ENCODE measurements at places on chromosomes 5 and 9.
A peak's percentile ranks its signal among the peaks of the same experiment; 100 is the strongest.

DNA sequence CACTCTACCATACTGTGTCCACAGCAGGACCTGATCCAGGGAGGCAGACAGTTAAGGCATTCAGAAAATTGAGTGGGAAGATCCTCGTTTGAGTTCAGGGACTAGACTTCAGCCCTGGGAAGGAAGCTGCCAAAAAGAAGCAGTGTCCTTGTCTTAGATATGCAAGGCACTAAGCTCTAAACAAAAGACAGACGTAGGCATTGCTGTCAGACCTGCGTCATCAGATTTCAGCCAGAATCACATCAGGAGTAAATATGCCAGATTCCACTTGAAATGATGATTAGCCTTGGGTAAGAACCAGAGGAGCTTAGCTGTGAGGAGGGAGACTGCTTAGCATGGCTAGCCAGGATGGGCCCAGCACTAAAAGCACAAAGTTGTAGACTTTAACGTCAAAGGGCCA is 56.7 kb downstream of the MAMDC2 start:
- DNase-seq = no peak

- no peak for DNase-seq
Measured at GRCh38 chr9:130139251-130139650, 33.0 kb upstream of the NCS1 start.

DNA sequence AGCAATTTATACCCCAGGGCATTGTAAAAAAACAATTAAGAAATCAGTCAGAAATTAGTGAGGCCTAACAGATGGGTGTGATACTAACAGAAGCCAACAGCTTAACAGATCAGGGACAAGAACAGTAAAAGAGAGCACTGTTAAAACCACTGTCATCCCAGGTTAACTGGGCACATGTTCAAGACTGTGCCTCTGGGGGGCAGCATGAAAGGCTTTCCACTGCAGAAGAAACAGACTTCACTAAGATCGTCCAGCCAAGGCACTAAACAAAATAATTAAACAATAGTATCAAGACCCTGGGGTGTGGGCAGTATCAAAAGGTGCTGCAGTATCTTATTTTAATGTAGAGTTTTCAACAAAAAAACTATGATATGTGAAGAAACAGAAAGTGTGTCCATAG is 43.5 kb downstream of the FBN2 start:
- no peak for DNase-seq

GRCh38 chr5:76365561-76365960 is 37.5 kb upstream of the IQGAP2 start:
- no peak for DNase-seq

DNA sequence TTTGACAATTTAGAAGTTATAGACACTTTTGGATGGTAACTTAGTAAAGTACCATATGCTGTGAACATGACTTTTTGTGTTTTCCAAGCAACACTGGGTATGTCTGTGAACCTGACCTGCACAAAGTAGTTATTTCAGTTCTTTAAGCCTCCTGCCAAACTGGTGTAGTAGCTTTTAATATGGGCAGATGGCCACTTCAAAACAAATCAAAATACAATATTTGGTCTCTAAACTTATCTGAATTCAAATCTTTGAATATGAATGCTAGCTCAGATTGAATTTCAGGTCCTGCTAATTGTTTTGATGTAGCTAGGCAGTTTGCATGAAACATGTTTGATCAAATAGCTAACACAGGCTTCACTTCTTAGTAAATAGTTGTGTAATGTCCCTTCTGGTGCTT is 1176.7 kb upstream of the CDH9 start:
- DNase-seq = no peak

DNA sequence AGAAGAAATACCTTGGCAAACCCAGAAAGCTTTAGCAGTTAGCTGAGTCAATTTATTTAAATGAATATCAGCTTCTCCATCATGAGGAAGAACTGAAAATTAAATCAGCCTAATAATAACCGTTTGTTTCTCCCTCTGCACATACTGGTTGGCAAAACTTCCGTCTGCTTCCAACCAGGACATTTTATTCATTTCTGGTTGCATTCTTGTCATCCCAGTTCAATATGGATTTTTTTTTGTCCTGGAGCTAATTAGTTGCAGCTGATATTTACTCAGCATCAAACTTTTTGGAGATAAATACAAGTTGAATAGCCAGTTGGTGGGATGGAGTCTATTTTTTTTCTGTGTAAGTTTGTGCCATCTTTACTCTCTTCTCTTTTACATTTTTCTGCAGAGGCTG is 126.5 kb upstream of the GDNF start:
- no peak for DNase-seq

DNA sequence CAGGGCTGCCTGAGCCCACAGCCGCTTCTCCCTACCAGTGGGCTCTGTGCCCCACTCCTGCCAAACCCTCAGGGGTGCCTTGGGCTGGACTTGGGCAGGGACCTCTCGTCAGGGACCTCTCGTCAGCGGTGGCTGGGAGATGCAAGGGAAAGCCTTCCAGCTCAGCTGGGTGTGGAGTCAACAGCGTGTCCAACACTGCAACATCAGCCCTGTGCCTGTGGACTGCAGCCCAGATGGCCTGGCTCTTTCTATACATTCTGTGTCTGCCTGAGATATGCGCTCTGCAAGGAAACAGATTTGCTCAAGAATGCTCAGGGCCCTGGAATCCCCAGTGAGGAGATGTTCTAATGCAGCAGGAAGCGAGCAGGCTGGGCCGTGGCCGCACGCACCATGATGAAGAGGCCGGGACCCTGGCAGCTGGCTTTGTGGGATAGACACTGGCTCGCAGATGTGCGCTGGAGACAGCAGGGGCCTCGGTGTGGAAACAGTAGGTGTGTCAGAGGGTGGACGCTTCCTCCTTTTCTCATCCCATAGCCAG is 85.0 kb upstream of the COL5A1 start:
- DNase-seq = no peak

DNA sequence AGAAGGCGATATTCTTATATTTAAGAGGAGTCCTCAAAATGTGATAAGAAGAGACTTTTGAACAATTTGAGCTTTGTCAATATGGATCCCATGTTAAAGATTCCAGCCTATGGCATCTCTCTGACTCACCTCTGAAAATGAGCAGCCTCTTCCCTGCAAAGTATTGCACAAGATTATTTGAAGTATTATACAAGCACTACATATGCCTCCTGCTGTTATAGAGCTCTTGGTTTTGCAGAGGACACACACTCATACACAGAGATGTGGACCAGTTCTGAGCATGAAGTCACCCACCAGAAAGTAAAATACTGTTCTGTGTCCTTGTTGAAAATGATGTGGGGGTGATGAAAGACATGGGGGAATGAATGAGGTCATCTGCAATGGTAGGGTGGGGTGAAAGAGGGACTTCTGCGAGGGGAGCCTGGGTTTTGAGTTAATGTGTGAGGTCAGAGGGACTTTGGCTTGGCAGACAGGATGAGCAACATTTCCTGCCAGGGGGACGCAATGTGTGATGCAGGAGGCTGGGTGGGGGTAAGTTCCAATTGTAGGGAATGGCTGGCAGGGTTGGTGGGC is 25.8 kb downstream of the FBXL7 start:
- DNase-seq = no peak

- DNase-seq = no peak
Measured at GRCh38 chr5:108545301-108545700, 163.4 kb upstream of the FBXL17 start.

GRCh38 chr9:97543561-97543960 is 42.1 kb downstream of the TMOD1 start:
- DNase-seq = no peak

GRCh38 chr5:118687100-118687499 is 301.2 kb downstream of the DTWD2 start:
- DNase-seq = no peak

- no peak for DNase-seq
Measured at GRCh38 chr5:68534956-68535520, 319.5 kb downstream of the PIK3R1 start.

DNA sequence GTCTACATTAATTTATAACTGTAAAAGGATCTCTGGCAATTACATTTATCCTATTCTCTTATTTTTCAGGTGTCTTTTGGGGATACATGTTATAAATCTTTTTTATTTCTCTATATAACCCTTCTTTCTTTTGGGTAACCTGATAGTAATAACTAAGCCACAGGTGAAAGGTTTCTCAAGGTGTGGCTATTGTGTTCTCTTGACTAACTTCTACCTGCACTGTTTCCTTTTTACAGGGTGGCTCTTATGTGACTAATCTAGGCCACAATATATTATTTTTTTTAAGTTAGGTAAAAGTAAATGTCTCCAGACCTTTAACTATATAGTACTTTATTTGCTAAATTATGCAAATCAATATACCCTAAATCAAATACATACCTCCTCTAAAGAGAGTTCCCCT is 193.2 kb downstream of the EFNA5 start:
- DNase-seq = no peak

- no peak for DNase-seq
Measured at GRCh38 chr9:134365115-134365596, 38.9 kb downstream of the RXRA start.

GRCh38 chr9:17487467-17487866 is 91.4 kb upstream of the SH3GL2 start:
- no peak for DNase-seq

DNA sequence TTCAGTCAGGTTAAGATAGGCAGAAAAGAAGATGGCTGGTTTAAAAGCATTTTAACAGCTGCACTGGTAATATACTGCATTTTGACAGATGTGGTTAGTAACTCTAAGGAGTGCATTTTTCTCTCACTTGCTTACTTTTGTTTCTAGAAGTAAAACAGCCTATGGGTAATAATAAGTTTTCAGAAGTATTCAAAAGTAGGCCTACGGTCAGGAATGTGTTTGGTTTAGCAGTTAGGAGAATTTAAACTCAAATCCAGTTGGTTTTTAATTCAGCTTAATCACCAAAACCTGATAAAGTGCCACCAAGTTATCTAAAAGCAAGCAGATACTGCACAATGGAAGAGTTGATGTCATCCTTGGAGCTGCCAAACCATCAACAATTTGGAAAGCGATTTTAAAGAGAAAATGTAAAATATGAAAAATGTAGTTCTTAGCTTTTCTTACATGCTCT is 160.3 kb downstream of the ARSB start:
- DNase-seq = no peak

DNA sequence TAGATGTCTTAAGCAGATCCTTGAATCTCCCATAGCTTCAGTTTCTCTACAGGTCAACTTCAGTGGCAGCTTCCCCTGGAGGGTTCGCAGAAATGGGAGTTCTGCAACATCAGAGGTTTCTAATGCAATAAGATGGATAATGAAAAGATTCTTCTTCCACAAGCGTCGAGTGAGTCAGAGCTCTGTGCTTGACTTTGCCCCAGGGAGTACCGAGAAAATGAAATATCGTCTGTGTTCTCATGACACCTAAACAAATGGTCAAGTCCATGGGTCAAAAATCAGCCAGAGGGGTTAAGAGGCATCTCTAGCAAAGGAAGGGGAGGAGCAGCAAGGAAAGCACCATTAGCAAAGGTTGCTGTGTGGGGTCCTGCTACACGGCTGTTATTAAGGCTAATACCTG is 3.2 kb upstream of the ADRA1B start:
- DNase-seq = no peak

- DNase-seq = no peak
Measured at GRCh38 chr5:77906806-77907205, 130.7 kb upstream of the TBCA start.

- no peak for DNase-seq
Measured at GRCh38 chr5:131381777-131382176, 117.9 kb downstream of the CDC42SE2 start.

- no peak for DNase-seq
Measured at GRCh38 chr9:124122813-124123462, 111.4 kb downstream of the LHX2 start.

DNA sequence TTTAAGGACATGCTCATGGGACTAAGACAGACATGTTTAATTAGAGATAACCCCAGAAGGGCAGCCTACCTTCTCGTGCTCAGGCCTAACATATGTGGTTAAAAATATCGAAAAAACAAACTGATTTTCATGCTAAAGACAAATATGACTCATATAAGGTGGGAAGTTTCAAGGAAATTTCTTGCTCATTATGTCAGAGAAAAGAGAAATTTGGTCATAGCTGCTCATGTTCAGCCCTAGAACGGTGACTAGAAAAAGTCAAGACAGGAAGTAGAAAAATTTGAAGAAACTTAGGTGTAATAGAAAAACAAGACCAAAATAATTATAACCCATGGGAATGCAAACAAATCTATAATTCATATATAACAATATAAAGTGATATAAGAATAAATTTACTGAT is 120.6 kb downstream of the PRDM9 start:
- DNase-seq = no peak

- no peak for DNase-seq
Measured at GRCh38 chr9:14170973-14171596, 142.9 kb downstream of the NFIB start.

GRCh38 chr9:72365525-72366256 is 683 bp upstream of the ZFAND5 start:
- peak; percentile 74 for DNase-seq

DNA sequence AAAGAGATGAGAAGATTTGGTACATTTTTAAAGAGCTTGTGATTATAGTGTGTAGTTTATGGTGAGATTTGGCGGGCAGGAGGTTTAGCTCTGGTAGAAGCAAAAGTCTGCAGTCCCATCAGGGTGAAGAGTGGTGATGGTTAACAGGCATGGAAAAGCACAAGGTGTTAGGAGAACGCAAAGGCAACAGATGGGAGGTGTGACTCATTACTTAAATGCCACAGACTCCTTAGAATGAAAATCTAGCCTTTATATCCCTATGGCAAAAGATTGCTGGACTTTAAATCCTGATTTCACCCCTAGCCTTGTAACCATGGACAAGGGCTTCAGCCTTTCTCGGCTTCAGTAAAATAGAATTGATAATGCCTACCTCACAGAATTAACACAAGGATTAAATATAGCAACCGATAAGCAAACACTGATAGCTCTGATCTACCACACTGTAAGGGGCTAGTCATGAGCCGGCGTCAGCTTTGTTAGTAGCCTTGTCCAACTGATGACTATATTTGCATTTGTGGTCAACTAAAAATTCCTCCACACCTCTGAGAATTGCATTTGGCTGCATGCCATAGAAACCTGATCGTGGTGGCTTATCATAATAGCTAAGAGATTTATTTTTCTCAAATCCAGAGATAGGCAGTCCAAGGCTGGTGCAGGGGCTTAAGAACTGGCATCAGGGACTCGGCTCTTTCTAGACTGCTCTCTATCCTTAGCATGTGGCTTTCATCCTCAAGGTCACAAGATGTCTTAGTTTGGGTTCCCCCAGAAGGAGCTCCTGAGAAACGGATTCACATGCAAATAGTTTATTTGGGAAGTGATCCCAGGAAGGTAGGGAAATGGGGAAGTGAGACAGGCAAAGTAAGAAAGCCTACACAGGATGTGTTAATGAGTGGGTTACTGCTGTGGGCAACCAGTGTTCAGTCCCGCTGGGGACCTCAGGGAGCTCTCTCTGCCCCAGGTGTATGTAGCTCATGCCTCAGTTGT is 19.6 kb downstream of the MFAP3 start:
- DNase-seq = no peak

- no peak for DNase-seq
Measured at GRCh38 chr9:27367921-27368315, 71.0 kb upstream of the EQTN start.

DNA sequence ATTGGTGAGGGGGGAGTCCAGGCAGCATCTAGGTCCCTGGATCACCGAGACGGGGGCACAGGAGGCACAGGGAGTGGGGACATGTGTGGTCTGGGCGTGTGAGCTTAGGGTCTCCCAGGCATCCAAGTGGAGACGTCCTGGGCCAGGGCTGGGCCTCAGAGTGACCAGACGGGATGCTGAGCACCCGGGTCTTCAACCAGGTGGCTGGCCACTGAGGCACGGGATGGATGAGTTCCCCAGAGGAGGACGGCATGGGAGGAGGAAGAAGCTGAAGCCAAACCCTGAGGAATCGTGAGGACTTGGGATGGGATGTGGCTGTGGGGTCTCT is 88.0 kb downstream of the LMX1B start:
- DNase-seq = no peak

- no peak for DNase-seq
Measured at GRCh38 chr5:115758356-115758755, 58.1 kb downstream of the CDO1 start.
